NCI-H2029 (cell line): ENCODE measurements at places on chromosomes 6 and 20.
A peak's percentile ranks its signal among the peaks of the same experiment; 100 is the strongest.

DNA sequence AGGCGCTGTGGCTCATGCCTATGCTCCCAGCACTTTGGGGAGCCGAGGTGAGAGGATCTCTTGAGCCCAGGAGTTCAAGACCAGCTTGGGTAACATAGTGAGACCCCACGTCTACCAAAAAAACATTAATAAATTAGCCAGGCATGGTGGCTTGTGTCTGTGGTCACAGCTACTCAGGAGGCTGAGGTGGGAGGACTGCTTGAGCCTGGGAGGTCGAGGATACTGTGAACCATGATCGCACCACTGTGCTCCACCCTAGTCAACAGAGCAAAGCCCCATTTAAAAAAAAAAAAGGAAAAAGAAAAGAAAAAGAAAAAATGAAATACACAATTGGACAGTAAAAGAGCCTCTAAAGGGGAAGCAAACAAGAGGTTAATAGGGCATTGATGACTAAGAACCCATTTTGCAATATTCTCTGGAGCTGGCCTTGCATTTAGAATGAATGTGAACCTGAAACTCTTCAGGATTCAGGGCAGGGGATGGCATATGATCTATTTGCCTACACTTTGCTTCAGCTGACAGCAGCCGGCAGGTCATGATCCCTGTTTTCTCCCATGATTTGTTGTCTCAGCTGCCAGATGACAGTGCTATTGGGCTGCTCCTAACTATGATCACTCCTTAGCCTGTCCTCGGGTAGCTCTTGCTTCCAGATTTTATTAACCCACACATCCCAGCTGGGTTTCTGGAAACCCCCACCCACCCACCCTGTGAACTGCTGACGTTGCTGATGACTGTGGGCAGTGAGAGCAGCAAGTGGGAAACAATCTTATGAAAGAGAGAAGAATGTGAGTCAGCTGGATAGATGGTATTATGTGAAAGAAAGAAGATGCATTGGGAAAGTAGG is 83.8 kb upstream of the ELOVL5 start:
- peak; percentile 52 for DNase-seq

DNA sequence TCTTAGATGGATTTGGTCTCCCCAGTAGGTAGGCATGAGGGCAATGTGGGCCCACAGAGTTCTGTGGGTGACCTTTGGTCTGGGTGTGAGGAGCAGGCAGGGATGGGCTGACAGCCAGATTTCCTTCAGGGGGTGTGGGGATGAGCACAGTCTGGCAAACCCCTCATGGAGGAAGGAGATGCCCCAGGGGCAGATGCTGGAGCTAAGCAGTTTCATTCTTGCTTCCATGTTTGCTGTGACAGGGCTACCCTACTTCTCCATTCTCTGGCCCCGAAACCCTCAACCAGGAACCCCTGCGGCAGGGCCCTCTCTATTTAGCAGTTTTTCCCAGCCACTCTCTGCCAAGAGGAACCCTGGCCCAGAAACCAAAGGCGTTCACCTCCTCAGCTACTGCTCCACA is 40.4 kb downstream of the GCLC start:
- DNase-seq = no peak

- DNase-seq = no peak
These were observed 12.5 kb upstream of the TREM1 start for GRCh38 chr6:41298785-41299502.

DNA sequence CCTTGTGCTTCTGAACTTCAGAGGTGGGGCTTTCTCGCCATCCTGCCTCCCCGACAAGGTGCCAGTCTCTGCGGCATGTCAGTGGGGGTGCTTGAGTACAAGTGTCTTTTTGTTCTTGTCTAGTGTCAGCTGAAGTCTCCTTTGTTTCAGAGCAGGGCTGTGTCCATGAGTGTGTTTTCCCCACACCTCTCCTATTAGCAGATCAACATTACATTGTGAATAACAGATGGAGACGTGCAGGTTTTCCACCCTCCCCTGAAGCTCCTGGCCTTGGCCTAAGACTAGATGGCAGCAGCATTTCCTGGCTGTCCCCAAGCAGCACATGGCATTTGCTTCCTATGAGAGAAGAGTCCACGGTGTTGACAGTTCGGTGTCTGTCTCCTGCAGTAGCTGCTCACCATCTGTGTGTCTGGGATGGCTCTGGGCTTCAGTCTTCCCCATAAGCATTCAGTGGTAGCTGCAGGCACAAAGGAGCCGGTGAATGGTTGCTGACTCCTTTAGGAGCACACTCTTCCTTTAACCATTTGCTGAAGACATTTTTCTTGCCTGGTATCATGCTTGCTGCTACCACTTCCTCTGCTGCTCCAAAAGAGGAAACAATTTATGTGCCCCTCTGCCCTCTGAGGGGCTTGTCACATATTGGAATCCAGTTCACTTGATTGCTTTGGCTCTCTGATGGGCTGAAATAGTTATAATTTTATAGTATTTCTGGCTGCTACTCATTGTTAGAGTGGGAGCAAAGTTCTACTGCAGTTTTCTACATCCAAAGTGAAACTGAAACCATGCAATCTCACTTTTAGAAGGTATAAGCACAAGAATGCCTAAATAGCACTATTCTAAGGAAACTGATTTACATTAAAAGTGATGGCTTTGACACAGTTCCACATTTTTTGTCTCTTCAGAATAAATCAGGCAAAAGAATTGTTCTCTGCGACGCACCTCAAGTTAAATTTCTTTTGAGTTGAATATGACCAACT is 913.0 kb downstream of the C6orf118 start:
- no peak for DNase-seq

DNA sequence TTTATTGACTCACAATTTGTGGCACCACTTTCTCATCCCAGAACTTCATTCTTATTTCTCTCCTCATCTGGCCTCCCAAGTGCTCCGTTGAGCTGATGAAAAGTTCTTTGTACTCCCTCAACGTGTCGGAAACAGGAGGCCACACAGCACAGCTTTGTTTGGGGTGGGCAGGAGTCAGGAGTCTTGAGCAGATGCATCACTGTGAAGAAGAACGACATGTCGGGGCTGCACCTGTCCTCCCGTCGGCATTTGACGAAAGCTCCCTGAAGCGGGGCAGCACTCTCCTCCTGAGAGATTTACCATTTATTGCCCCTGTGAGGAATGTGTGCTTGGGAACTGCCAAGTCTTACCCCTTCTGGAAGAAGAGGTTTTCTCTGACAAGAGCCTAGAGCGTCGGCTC is 28.1 kb downstream of the TAF8 start:
- no peak for DNase-seq

DNA sequence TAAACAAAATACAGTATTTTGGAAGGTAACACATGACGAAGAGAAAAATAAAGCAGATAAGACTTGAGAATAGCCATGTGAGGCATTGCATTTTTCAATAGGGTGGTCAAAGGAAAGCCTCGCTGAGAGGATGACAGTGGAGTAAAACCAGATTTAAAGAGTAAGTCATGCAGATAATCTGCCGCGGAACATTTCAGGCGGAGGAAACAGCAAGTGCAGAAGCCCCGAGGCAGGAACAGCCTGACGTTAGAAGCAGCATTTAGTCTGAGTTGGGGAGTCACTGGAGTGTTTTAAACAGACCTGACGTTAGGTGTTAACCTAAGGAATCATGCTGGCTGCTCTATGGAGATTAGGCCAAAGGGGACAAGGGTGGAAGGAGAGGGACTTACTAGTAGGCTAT is 65.0 kb upstream of the VSTM2L start:
- no peak for DNase-seq

GRCh38 chr6:63923139-63923739 is 287.6 kb downstream of the PHF3 start:
- peak; percentile 17 for DNase-seq

DNA sequence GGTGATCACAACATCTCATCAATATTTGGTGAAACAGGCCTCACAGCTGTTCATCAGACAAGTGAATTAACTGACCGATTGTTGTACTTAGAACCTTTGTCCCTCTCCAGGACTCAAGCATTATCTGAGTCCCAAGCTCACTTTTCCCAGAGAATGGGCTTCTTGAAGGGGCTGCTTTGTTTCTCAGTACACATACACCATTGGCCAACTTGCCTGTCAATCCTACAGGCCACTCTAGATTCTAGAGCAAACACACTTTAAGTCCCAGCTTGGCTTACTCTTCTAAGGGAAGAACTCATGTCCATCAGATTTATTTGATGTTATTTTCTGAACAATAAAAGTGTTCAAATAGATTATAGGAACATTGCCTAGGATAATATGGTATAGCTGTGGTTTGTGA is 249.5 kb downstream of the BCKDHB start:
- DNase-seq = no peak

- no peak for DNase-seq
These were observed 605 bp downstream of the CDC5L start for GRCh38 chr6:44388135-44388487.

GRCh38 chr6:144768551-144769075 is 483.5 kb downstream of the UTRN start:
- no peak for DNase-seq

DNA sequence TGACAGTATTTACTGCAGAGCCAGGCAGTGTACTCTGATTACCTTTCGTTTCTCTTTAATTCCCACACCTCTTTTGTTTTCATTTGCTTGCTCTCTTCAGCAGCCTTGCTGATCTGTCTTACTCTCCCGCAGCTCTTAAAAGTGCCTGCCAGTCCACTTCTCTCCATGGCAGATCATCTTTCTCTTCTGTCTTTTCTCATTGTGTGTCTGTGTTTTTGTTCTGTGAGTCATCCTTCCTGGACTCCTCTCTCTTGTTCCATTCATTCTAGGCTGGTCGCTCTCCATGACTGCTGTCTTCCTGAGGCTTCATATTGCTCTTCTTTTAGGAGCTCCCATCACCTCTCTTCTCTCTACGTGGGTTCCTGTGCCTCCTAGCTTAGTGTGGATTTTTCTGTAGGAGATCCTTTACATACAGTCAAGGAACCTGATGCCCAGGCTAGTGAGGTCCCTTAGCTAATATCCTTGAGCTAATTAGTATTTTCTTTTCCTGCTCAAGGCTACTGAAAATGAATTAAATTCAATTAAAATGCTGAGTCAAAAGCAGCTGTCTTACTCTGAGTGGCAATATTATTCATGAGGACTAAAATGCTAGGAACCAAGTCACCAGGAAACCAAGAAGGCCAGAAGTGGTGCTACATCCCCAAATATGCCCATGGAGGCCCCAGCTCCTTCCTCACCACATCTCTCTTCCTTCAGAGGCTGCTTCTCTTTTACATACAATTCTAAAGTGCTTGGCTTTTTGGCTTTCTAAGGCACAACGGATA is 86.1 kb downstream of the SLX4IP start:
- peak; percentile 66 for DNase-seq

DNA sequence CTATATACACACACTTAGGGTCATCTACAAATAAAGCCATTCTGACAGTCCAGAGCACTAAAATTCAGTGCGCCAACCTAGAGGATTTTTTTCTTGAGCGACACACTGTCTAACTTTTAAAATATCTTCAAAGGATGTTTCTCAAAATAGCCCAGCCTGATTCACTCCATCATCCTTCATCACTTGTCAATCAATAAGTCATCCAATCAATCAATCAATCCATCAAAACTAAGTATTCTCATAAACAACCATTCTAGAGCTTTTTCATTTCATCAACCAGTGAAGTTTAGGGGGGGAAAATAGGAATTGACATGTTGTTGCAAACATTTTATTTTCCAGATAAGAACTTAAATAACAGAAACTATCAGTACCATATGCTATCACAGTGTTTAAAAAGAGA is 183.2 kb downstream of the HDGFL1 start:
- DNase-seq = no peak

GRCh38 chr6:118896339-118897136 is 2.6 kb downstream of the ASF1A start:
- peak; percentile 16 for DNase-seq

GRCh38 chr6:42105156-42105648 is 37.2 kb downstream of the C6orf132 start:
- no peak for DNase-seq

GRCh38 chr6:111764238-111765175 is 108.7 kb downstream of the FYN start:
- no peak for DNase-seq

DNA sequence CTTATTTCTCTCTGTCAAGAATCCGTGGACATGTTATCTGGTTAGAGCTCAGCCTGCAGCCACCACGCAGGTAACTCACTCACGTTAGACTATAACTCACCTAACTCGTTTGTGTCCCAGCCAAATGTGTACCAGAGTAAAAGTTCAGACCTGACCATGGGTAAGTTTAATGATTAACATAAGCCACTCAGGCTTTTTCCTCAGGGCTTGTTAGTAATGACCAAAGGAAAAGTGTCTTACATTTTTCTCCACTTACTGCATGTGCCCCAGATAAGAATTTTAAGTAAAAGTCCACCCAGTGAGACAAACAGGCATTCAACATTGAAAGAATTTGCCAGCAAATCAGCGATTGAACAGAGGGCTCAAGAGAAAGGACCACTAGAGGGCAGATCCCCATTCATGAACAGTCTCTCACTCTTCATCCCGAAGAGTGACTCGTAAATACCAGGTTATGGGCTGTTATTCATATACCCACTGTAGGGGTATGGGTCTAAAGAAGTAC is at the start of gene PKHD1:
PKHD1 (minus strand) TSS at position 116 of the 502 bp plus-strand sequence. CDS start 2,680 bp downstream, outside the sequence.
- no peak for DNase-seq

- DNase-seq = peak; percentile 24
These were observed 51.1 kb downstream of the GTF2H5 start for GRCh38 chr6:158219228-158219627.

DNA sequence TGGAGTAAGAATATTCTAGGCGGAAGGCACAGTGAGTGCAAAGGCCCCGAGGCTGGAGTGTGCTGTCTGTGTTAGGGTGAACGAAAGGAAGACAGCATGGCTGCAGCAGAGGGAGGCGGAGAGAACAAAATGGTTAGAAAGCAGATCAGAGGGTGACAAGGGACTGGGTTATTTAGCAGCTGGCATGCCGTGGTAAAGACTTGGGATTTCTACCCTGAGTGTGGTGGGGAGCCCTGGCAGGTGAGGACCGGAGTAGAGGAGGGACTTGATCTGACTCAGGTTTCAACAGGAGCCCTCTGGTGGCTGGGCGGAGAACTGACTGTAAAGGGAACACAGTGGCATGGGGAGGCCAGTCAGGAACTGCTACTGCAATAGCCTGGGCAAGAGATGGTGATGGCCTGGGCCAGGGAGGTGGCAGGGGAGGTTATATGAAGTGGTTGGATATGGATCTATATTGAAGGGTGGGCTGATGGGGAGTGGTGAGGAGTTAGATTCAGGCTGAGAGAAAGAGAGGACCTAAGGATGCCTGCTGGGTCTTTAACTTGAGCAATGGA is 38.0 kb downstream of the PIM1 start:
- peak; percentile 56 for DNase-seq
